ENCODE measurements at places on chromosomes 2 and 18.

- no peak for DNase-seq
Observed at GRCh38 chr18:9884532-9885140, 1.1 kb upstream of the TXNDC2 start.

DNA sequence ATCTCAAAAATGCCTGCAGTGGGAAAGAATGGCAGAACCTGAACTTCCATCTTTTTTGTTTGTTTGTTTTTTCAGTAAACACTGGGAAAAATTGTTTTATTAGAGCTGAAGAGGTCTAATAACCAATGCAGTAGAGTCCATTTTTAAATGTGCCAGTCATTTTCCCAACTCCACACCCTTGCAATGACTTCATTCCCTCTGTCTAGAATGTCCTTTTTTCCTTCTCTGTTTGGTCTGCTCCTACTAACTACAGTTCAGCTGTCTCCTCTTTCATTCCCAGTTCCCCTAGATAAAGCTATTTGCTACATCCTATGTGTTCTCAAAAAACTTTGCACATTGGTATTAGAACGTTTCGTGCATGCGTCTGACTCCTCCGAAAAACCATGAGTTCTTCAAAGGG is 9.3 kb upstream of the RAPH1 start:
- DNase-seq, result no peak

DNA sequence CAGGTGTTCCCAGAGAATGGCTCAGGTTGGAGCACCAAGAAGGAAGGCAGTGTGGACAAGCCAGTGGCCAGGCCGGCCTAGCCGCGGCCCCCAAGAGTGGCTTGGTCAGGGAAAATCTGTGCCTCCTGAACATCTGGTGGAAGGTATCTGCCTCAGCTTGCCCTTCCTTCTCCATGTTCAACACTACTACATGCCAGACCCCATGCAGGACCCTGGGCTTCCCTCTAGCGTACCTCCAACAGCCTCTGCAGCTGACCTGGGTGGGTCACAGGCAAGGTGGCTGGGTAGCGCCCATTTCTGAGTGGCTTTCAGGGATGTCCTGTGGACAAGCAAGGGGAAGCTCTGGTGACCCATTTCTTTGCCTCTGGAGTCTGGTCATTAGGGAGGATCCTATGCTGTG is 7.7 kb downstream of the WNT10A start:
- DNase-seq, result no peak

DNA sequence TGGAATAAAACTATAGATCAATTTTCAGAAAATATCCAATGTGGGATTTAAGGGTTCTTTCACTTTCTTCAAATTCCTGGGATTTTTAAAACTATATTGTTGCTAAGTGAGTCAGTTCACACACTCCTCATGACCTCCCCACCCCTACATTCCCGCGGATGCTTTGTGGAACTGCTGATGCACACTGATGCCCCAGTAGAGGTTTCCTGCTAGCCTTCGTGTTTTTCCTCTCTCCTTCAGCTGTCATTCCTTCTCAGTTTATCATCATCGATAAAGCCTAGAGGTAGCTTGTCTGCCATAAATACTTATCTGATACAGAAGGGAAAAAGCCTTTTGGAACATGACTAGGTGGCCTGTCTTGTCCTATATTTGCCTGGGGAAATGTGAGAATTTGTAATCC is 67.4 kb upstream of the GALNT5 start:
- no peak for DNase-seq

DNA sequence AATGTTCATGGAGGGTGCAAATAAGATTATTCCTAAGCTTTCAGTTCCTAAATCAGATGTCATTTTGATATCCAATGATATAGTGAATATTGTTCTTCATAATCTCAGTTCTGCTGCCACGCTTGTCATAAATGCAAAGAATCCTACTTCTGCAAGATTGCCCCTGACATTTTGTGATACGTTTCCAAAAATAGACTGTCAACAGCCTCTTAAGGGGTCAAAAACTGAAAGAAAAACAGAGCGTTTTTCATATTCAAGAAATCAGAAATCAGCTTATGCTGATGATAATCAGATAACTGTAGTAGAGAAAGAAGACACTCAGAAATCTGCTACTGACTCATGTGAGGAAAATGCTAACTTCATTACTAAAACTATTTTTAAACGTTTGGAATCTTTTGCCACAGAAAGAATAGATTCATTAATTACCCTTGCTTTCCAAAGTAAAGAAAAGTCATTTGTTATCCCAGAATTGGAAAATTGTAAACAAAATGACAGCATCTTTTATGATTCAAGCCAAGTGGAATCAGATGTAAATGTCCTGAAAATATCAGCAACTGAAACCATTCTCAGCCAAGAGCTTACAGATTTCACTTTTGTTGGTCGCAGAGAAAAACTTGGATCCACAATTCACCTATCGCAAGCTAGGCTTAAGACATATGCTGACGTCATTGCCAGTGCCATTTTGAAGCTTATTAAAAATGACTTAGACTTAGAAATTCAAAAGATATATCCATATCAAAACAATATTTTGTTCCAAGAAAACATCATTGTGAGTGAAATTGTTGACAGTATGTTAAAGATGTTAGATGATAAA is 55.1 kb downstream of the FSIP2 start:
- DNase-seq, result no peak

DNA sequence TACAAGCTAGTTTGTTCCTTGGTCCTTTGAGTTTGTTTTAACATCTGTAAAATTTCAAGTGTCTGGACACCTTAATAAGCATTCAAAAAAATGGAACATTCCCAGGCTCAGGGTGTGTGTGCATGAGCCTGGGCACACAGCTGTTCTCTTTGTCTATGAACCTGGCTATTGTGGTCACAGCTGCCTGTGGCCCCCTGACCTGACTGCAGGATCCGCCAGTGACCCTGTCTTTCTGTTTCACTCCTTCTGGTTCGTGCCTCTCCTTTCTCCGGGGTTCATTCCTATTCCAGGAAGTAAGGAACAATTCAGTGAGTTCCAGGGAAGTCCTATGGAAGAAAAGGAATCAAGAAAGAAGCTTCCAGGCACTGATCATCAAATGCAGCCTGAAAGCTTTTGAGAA is 35.6 kb downstream of the VWA3B start:
- DNase-seq, result no peak

GRCh38 chr2:201280191-201281040 is 20.1 kb downstream of the CASP8 start:
- DNase-seq, result no peak

DNA sequence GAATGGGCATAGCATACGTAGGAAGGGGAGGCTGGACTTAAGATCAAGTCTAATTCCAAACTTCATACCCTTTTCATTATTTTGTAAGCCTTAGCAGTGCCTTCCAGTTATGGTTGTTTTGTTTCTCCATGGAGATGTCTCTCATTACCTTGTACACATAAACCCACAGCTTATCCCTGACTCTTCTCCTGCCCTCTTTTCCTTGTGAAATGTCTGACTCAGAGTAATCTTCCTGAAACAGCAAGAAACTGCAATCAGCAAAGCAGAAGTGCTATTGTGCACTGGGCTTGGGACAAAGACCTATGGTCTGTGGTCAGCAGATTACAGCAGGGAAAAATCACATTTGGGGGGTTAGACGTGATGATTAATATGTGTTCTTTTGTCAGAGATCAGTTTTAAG is 176.7 kb downstream of the IKZF2 start:
- no peak for DNase-seq

- DNase-seq, result no peak
Observed at GRCh38 chr2:182946958-182947369, 80.5 kb upstream of the FRZB start.

GRCh38 chr18:74277296-74277695 is 14.5 kb downstream of the CYB5A start:
- DNase-seq, result no peak

DNA sequence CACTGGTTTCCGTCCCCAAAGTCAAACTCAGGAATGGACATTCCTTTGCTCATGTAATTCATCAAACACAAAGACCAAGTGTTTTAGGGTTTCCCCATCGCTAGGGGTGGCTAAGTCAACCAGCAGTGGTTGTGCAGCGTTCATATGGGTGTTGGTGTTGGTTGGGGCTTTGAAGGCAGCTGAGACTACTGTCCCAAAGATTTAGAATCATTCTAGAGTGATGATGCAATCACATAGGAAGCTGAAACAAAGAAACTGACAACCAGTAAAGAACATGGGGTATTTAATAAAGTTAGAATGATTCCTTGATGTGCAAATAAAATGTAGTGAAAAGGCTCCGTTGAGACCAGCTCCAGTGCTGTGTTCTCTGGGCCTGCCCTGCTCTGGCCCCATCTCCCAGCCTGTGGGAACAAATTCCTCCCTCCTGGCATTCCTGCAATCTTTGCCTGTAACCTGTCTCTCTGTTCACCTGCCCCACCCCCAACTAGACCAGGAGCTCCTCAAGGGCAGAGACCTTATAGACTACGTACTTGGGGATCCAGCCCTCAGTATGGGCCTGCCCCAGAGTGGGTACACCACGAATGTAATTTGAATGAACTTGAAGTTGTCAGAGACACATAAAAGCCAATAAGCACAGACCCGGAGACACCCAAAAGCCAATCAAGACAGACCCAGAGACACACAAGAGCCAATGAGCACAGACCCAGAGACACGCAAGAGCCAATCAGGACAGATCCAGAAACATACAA is 191.7 kb upstream of the TWIST2 start:
- no peak for DNase-seq

DNA sequence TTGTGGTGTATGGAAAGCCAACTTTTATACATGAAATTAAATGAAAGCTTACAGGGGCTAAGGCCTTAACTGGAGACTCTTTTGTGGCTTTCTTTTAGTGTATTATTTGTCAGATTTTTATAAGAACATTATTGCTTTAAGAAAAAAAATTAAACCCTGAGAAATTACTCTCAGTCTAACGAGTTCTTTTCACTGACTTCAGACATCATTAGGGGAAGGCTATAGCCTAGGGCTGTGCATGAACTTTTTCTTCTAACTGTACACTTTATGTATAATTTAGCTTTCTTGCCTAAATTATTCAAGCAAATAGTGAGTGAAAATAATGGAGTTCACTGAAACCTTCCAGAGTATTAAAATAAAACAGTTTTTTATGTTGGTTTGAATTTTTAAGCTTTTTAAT is 151.1 kb upstream of the MEIS1 start:
- no peak for DNase-seq

DNA sequence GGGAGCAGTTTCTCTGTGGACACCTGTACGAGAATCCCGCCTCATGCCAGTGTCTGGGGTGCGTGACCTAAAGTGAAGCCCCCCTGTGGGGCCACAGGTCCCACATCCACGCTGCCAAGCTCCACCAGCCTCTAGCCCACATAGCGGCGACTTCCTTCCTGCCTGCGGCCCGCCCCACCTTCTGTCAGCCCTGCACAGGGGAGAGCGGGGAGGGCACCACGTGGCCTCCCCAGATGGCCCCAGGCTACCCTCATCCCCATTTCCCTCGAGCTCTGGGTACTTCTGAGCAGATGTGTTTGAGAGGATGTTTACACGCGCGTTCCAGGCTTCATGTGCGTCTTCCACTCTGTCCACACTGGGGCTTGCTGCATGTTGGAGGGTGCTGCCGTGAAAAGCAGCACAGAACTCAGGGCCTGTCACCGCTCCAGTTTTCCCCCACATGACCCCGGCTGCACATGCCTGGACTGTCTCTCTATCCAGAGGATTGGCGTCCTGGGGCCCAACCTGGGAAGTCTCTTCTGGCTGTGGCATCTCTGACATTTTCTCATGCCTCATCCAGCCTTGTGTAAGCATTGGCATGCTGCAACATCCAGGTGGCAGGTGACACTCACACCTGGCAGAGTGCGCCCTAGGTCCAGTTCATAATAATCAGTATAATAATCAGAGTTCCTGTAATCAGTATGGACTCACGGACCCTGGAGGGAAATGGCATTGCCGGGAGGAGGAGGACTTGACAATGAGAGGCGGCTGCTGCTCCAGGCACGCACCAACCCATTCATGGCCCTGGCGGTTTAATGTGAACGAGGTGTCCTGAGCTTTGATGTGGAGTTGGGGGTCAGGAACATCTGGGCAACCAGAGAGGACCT is 146.3 kb upstream of the TWIST2 start:
- DNase-seq, result no peak

DNA sequence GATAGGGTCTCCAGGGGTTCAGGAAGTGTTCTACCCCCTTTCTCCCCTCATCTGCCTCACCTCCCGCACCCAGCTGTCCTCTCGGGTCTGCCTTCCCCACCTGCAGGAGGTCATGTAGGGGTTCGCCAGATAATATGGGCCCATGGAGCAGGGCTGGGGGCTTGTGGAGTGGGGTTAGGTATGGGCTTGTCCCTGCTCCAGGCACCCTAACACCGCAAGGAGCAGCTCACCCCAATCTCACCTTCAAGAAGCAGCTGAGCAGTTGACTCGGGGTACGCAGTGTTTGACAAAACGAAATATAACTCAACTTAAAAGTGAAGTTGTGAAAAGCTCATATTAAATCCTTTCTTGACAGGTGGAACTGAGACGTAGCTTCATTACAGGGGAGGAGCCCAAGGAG is 99.6 kb downstream of the CTIF start:
- DNase-seq, result no peak

GRCh38 chr2:148999451-148999921 is 39.0 kb upstream of the LYPD6B start:
- DNase-seq, result peak; percentile 31

DNA sequence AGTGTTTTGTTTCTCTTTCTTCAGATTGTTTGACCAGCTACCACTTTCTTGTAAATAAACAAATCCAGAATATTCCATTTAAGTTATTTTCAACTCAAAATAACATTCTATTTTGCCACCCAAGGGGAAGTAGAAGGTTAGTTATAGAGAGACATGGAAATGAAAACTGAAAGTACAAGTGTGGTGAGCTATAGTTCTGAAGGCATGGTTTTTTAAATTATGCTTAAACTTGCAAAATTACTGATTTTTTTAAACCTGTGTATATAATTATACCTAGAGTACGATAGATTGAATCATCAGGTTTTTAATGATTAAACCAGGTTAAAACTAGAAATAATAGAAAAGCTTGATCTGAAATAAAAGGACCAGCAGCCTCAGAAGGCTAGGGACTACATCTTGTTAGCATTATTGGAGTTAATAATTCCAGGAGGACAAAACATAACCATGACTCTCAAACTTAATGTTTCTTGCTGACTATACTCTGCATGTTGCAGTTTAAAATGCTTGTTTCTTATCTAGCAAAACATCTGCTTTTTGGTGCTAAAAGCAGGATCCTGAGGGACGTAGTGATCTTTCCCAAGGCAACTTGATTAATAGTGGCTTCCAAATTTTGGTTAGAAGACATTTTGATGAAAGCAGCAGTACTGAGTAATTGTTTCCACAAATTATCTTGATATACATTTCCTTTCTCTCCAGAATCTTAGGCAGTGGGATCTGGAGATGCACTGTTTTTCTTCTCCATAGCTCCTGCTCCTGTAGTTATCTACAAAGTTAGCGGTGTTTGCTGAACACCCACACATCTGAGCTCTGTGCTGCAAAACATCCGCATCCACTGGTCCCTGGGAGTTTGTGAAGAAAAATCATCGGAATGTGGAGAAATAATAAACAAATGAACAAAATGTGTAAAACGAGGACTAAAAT is 327.2 kb upstream of the PKDCC start:
- no peak for DNase-seq

- DNase-seq, result no peak
Observed at GRCh38 chr18:3901811-3902210, 451.8 kb downstream of the TGIF1 start.

GRCh38 chr2:216634370-216635148 is 1.3 kb downstream of the IGFBP2 start:
- DNase-seq, result no peak

- no peak for DNase-seq
Observed at GRCh38 chr18:11985586-11985985, 4.3 kb downstream of the IMPA2 start.

All from hypothalamus (tissue), 51 donors.